Muscle of leg (tissue), 16 donors: ENCODE measurements at places on chromosomes 13 and 19.
A peak's percentile ranks its signal among the peaks of the same experiment; 100 is the strongest.

DNA sequence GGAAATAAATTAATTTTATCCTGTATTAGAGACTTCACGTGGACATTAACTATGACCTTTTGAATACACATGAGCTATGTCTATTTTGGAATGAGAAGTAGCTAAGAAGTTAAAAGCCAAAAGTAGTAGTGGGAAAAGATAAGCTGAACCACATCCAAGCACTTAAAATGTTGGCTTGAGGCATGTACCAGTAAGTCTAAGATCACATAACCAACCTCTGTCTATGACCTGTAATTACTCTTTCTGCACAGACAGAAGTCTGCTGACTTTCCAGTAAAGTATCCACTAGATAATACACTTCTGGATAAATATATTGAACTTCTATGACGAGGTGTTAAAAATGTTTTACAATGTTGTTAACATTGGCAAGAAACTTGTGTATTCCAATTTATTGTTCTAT, 68.7 kb downstream of the LIG4 start:
- no peak for DNase-seq

DNA sequence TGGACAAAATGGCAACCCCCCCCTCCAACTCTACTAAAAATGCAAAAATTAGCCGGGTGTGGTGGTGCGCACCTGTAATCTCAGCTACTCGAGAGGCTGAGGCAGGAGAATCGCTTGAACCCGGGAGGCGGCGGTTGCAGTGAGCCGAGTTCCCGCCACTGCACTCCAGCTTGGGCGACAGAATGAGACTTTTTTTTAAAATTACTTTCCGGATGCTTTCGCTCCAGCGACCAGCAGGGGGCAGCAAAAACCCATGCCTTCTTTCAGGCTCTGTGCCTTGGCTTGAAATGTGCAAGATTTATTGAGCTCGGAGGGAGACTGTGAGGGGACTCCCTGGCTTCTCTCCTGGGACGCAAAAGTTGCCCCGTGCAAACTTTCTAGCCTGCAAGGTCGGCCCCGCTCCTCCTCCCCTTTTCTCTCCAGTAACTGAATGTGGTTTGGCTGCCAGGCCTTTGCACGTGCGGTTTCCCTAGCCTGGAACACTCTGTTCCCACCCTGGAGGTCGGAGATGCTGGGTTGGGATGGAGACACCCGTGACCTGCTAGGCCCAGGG, 61.4 kb upstream of the NFIC start:
- DNase-seq, result peak; percentile 75

GRCh38 chr13:111589992-111590391, 269.6 kb downstream of the TEX29 start:
- DNase-seq, result no peak

DNA sequence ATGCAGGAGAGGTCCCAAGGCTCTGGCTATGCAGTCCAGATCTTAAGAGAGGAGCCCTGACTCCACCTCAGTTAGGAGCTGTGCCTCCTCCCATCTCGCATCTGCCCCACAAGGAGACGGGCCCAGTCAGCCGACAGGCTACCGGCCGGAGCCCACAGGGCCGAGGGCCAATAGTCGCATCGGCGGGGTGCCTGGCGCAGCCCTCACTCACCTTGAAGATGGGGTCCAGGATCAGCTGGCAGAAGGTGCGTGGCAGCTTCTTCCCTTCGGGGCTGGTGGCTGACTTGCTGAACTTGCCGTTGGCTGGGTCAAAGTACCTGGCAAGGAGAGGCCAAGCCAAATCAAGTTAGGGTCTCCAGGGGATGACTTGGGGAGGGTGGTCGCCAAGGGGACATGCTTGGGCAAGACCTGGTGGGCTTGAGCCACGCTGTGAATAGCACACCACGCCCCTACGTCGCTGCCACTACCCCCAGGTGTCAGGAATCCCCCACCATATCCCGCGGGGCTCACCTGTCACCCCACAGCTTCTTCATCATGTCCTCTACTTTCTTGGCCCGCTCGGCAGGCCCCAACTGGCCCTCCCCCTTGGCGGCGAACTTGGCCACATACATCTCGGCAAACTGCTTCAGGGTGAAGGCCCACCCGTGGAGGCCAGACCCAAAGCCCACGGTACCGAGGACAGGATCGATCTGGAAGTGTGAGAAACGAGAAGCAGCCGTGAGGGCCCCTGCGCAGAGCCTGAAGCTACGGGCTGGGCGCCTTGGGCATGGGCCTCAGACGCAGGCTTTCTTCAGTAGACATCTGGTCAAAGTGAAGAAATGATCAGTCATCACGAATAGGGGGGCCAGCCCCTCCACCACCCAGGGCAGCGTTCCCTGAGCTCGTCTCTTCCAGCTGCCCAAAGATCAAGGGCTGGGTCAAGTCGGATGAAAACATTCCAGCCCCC, 3.3 kb downstream of the EEF2 start:
- DNase-seq, result peak; percentile 12

DNA sequence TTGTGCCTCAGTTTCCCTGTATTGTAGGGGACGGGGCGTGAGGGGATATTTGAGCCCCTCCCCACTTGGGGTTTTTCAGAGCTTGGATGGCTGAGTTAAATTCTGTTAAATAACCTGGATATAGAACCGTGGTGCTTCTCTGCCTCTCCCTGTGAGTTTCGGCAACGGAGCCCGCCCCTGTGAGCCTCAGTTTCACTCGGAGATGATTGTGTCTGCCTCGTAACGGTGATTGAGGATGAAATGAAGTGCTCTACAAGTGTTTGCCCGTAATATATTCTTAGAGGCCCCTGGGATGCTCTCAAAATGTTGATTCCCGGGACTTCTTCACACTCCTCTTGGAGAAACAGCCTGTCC, 509 bp downstream of the KXD1 start:
- DNase-seq, result peak; percentile 37

GRCh38 chr13:99363391-99363790, 56.2 kb upstream of the GPR183 start:
- no peak for DNase-seq

DNA sequence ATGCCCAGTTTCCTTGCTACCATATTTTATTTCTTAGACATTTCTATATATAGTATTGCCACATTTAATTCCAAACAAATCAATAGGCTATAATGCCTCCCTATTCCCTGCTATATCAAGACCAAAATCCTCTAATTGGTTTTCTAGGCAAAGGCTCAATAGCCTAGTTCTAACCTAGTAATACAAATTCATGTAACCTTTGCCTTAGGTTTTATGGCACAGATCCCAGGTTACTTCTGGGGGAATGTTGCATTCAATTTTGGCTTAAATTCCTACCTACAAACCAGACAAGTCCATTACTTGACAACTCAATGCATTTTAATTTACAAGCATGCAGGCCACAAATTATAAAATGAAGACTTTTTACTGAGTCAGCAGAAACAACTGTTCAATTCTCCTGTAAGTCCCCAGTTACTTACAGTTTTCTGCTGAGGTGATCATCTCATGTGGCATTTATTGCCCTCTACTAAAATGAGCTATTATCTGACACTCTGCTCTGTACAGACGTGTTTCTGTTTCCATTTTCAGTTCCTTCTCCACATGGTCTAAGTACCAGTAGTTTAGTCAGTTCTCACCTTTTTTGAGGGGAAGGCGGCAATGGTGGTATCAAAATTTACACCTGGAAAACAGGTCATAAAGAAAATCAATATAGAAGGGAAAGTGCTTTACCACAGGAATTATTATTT, 11.7 kb downstream of the KCNRG start:
- no peak for DNase-seq

DNA sequence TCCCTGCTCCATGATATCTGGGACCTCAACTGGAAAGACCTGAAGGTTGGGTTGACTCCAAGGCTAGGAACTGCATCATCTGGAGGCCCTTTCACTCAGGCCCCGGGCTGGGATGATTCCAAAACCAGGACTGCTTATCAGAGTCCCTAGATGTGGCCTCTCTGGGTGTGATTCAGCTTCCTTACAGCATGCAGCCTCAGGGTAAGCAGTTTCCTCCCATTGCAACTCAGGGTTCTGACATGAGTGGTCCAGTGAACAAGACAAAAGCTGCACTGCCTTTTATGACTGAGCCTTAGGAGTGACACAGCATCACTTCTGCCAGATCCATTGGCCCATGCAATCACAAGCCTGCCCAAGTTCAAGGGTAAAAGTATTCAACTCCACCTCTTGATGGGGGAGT, 502.8 kb downstream of the COG6 start:
- DNase-seq, result no peak

DNA sequence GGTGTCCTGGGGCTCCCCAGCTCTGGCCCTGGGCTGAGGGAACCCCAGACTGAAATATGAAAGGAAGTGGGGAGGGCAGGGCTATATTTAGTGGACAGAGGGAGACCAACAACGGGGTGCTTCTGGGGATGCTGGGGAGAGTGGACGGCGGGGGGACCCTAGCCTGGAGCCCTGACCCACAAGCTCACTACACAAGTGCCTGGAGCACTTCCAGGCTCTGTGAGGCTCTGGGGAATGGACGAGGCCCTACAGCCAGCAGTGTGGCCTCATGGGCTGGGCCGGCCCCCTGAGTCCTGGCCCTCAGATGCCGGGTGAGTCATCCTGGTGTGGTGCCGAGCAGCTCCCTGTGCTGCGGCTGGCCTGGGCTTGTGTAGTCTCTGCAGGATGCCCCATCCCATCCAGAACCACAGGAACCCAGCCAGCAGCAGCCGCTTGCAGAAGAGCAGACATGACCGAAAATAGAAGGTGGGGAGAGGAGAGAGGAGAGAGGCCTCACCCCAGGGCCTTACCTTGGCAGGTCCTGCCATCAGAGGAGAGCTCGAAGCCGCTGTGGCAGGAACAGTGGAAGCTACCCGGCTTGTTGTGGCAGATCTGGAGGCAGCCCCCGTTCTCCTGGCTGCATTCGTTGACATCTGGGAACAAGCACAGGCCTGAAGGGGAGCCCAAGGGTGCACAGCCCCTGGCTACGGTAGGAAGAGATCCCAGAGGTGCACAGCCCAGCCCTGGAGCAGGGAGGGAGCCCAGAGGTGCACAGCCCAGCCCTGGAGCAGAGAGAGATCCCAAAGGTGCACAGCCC, 26.1 kb downstream of the GAS6 start:
- DNase-seq, result peak; percentile 87

DNA sequence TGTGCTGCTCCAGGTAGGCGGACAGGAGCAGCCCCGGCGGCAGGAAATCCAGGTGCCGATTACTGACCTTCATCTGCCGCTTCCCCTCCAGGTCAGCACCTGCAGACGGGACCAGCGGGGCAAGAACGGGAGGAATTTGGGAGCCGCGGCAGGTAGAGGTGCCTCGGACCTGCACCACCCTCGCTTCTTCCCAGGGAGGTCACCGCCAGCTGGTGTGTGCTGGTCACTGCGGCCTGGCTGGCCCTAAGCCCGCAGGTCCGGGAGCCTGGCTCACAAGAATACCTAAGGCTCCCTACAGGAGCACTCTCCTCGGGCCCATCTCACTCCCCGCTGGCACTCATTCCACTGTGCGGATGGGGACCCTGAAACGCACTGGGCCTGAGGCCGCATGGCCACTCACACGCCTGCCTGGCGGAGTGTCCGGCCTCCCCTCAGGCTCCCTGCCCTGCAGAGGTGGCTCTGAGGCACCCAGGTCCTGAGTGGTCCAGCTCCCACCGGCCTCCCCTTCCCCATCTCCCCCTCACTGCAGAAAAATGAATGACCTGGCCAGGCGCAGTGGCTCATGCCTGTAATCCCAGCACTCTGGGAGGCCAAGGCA, 4.3 kb downstream of the RNU6-9 start:
- DNase-seq, result no peak

- DNase-seq, result no peak
Observed at GRCh38 chr19:21322528-21322927, 6.7 kb downstream of the ZNF708 start.

- DNase-seq, result peak; percentile 15
Observed at GRCh38 chr13:36533806-36534205, 101.5 kb downstream of the CCNA1 start.

DNA sequence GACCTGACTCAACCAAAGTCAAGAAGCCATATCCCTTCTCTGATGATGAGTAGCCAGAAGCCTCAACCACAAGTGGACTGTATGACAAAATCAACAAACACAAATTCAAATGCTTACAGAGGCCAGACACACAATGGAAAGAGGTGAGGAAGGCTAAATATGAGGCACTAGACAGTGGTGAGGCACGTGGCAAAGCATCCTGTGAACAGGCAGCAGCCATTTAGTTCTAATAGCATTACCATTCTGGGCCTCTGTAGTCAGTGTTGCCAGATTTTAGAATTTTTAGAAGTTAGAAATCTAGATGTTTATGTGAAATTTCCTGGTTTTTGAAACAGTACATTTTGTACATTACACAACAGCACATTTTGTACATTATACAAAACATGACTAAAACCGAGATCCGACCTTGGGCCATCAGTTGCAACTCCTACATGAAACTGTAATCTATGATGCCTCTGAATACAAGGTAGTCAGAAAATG, 403.3 kb downstream of the COG6 start:
- DNase-seq, result no peak
